Endothelial cell of umbilical vein (primary cell): ENCODE measurements at places on chromosomes 2 and 18. TPM values are rescaled to one million over a fixed set of nuclear protein-coding genes. Genes with fewer than 3 reads are reported as not detected.
A peak's percentile ranks its signal among the peaks of the same experiment; 100 is the strongest.

DNA sequence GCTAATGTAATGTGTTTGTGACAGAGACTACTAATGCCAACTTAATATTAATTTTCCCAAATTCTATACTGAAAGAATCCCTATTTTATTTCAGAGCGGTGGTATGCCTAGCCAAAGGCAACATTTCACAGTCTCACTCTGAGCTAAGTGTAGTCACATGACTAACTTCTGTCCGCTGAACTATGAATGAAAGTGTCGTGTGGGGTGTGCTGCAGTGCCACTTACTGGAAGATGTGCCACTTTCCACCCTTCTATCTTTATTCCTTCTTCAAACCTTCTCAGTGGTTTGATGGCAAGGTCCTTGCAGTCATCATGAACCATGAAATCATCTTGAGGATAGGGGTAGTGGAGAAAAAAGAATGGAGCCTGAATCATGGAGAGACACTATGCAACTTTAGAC lies 47.3 kb upstream of the C1D start:
- peaks cover 2% of the 10 kb centered on the region for H3K27me3 ChIP-seq
- no peak for DNase-seq

DNA sequence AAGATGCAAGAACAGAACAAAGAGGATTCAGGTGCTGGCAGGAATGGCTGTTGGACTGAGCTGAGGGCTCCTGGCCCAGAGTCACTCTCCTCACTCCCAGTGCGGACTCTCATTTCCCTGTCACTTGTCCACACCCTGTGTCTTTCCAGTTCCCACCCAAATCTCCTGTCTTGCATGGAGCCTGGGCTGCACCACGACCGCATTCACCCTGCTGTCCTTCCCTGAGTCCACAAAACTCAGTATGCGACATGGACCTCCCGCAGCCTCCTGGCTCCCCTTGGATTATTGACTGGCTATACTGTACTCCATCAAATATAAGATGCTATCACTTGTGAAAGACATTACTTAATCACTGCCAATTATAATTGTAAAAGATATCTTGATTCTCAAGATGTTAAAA lies 2.5 kb upstream of the ITM2C start:
- peaks cover 44% of the 10 kb centered on the region for H3K27me3 ChIP-seq
- H3K4me3 ChIP-seq: no peak overlapping the region
- no peak overlapping the region for H3K27ac ChIP-seq
- no peaks in the 10 kb centered on the region for H3K36me3 ChIP-seq
- no peak for DNase-seq

- H3K27ac ChIP-seq: no peak overlapping the region
- DNase-seq: no peak
- H3K27me3 ChIP-seq: no peaks in the 10 kb centered on the region
- no peak overlapping the region for H3K4me3 ChIP-seq
- no peaks in the 10 kb centered on the region for H3K36me3 ChIP-seq
Observed at GRCh38 chr2:229733611-229734245, 19.4 kb upstream of the DNER start.

DNA sequence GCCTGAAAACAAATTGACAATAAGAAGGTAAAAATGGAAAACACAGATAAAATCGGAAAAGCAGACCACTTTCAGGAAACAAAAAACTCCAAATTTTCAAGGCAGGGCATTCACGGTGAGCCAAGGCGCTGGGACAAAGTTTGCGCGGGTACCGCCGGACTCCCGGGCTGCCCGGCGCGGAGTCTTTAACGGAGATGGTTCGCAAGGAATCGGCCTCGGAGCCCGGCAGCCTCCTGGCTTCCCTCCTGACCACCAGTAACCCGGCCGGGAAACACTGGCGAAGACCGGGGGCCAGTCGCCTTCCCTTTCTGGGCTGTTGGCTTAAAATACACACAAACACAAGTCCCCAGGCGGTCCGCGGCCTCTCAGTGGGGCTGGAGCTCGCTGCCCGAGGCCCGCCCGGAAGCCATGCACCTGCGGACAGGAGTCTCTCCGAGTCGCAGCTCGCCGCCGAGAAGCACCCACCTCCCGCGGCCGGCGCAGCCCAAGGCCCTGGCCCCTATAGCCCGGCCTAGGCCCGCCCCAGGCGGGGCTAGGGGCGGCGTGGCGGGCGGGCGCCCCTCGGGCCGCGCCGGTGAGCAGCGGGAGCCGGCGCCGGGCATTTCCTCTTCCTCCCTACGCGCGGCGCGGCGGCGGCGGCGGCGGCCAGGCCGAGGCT lies 622 bp upstream of the KCMF1 start:
- peak overlapping the region; percentile 96 for H3K4me3 ChIP-seq
- DNase-seq: peak; percentile 69
- H3K27ac ChIP-seq: peak overlapping the region; percentile 96
- H3K4me1 ChIP-seq: peaks cover 18% of the 10 kb centered on the region

DNA sequence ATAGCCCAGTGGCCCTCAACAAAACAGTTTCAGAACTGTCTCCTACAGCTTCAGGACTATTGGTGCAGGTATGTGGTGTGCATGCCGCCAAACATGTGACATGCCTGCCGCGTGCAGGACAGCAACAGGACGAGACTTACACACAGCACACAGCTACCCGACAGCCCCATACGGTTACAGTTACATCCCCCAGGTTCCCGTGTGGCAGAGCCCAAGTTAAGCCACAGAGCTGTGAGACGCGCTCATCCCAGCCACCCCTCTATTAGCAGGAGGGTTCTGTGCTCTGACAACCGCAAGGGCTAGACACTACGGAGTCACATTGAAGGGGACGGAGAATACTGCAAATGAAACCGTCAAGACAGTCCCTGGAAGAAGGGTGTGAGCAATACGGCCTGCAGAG lies 16.4 kb upstream of the TUBB6 start:
- H3K4me3 ChIP-seq: no peak overlapping the region
- DNase-seq: no peak
- no peak overlapping the region for H3K27ac ChIP-seq
- H3K27me3 ChIP-seq: peaks cover 2% of the 10 kb centered on the region
- H3K36me3 ChIP-seq: no peaks in the 10 kb centered on the region
- peaks cover 14% of the 10 kb centered on the region for H3K4me1 ChIP-seq

DNA sequence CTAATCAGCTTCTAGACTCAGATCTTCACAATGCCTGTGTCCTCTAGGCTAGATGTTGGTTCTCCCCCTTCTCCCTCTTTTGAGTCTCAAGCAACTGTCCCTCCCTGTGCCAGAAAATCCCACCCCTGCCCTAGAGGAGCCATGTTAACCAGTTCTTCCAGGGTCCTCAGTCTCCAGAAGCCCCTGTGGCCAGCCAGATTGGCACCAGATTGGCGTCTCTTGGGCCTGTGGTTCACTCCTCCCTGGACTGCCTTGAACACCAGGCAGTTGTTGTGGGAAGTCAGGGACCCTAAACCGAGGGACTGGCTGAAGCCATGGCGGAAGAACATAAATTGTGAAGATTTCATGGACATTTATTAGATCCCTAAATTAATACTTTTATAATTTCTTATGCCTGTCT lies 36.6 kb downstream of the CYP26B1 start:
- H3K36me3 ChIP-seq: no peaks in the 10 kb centered on the region
- H3K4me1 ChIP-seq: peaks cover 7% of the 10 kb centered on the region
- no peak overlapping the region for H3K27ac ChIP-seq

MYO1B gene
- polyA plus RNA-seq: 6.4 and 8.7 TPM in 2 replicates
